ENCODE measurements at places on chromosomes 7 and 10.

GRCh38 chr7:153564391-153564790 lies 487.8 kb upstream of the DPP6 start:
- no peak for DNase-seq

GRCh38 chr10:22959292-22959691 lies 31.4 kb downstream of the ARMC3 start:
- no peak for DNase-seq

- DNase-seq: no peak
These were observed 136.5 kb downstream of the CNNM2 start for GRCh38 chr10:103054621-103055020.

- DNase-seq: no peak
These were observed 99.1 kb upstream of the CACNA2D1 start for GRCh38 chr7:82542665-82543064.

GRCh38 chr7:36128448-36129047 lies 24.5 kb upstream of the EEPD1 start:
- peak; percentile 81 for DNase-seq

DNA sequence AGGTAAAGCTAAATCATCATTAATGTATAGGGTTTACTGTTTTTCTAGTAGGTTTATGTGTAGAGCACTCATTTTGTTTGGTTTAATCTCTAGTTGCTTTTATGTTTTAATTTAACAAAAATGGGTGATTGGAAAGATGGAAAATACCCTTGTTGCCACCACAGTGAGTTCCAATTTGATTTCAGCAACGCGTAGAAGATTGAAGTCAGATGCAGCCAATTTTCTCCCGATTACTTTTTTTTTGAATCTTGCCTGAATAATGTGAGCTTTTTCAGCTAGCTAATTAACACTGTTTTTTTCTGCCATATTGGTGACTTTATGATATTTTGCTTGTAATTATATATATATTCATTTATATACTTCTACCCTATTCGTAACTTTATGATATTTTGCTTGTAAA lies 293.8 kb downstream of the SDK1 start:
- DNase-seq: no peak

DNA sequence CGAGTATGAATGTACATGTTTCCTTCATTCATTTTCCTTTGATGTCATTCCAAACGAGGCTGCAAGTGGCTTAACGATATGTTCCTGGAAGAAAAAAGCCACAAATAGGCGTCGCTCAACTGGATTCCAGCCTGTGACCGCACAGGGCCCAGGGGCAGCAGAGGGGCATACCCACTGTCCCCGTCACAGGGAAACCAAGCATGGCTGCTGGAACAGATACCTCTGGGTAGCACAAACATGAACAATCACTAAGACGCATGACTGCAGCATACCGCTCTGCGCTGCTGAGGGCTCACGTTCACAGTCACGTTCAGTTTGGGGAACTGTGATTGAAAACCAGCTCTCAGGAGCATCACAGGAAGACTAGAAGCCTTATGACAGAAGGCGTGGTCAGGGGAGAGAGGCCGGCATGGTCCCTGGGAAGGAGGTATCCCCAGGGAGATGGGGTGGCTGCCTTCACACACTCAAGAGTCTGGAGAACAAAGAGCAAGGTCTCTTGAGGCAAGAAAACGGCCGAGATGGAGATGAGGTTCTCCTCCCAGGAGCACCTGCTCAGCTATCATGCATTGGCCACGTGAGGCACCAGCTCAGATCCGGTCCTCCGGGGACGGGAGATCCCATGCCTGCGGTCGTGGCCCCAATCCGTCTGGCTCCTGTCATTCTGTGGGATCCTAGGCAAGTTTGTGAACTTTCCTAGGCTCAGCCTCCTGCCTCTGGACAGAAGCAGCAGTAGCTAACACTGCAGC lies 213.6 kb downstream of the DIP2C start:
- DNase-seq: no peak

DNA sequence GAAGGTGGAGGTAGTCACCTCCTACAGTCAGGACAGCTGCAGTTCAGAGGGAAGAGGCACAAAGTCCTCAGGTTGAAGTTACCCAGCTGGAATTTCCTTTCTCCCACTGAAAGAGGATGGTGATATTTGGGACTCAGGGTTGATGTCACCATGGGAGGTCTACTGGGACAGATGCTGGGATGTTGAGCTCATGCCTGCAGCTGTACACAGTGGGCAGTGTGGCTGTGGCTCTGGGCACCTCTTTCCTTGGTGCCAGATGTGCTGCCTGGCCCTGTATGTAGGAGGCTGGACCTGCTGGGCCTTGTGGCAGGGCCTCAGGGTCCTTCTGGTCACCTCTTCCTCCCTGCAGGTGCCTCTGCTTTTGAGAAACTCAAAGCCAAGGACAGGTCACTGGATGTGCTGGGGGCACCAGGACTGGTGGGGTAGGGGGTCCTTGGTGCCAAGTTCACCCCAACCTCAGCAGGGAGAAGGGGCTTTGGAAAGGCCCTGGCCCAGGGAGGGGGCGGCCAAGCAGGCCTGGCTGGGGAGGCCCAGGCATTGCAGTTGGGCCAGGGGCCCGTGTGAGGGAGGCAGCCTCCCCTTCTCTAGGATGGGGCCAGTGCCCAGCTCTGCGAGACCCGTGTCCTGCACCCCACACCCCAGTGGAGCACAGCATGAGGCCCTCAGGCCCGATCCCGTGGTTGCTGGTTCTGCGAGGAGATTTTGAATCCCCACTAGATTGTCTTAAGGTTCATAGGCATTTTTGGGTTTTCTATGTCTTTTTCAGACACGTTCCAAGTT lies 103.1 kb downstream of the BMS1 start:
- DNase-seq: no peak

DNA sequence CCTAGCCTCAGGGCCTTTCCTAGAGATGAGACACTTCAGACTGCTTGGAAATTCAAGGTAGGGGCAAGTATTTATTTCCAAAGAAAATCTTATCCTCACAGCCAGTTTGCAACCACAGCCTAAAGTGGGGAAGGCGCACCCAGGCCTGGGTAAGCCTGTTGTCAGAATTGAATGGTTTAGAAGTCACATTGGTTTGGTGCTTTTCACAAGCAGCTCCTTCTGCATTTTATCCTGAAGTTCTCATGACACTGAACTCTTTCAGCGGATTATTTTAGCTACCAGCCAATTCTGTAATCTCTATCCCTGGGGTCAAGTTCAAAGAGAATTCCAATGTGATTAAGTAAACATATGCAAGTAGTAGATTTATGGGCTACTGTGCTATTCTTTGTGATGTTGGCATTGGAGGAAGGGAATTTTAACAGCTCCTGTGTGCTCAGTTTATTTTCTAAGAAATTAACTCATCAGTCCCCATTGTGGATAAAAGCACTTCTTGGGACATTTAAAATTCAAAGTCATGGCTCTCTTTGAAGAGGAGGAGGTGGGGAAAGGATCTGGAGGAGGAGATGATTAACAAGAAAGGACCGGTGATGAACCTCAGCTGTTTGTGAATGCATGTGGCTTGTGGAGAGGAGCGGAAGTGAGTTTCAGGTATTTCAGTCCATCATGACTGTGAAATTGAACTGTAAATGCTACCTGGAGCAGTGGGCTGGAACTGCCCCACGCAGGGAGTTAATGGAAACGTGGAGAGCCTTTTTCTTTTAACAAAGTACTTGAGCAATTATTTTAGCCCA lies 90.2 kb upstream of the CACUL1 start:
- no peak for DNase-seq

- no peak for DNase-seq
These were observed 75.3 kb upstream of the AGBL3 start for GRCh38 chr7:134910968-134911367.

DNA sequence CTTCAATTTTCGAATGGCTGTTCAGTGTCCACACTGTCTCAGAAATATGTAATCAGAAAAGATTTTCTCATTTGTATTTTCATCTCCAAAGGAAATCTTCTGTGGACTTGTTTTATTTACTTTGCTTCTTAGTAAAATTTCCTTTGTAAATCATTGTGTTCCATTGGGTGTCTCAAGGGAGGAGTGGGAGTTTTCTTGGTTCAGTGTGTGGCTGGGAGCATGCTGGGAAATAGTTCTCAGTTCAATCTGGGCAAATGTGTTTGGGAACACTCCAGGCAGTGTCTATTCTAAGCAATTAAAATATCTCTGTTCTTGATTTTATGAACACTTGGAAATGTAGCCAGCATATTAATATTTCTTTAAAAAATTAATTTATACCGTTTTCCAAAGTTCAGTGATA lies 1019.8 kb downstream of the CNTNAP2 start:
- no peak for DNase-seq

DNA sequence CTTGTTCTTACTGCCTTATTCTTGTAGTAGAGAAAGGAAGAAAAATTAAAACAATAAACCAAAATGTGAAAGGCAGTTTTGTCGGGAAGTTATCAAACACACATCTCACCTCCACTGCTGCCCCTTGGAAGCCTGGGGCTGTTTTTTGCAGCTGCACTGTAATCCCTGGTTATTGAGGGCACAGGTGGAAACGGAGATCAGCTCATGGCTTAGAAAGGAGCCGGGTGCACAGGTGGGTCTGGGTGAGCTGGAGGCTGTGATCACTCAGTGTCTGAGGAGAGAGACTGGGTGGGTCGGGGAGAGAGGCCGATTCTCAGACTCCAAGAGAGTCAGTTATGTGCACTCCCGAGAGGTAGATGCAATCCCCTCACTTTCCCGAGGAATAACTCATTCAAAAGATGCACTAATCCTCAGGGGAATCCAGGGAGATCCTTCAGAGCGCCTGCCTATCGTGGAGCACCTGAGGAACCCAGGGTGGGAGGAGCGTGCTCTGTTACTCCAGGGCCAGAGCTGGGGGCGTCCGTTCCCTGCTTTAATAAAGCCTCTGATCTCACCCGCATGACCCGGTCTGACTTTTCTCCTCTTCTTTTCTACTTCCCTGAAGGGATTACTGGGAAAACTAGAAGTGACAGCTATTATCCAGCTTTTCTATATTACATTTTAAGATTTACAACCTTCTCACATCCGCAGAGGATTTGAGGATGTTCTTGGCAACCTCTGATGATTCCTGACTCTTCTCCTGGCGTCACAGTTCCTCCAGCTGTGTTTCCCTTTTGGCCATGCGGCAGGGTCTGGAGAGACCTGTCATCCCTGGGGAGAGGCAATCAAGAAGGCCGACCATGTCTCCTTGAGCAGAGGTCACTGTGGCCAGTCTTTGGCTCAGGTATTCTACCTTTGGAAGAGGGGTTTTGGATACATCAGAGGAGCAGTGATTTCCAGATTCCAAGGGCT lies 82.1 kb downstream of the CAMK1D start:
- peak; percentile 7 for DNase-seq

GRCh38 chr7:22639396-22639795 lies 87.6 kb upstream of the IL6 start:
- DNase-seq: no peak

GRCh38 chr7:30562498-30562897 lies 32.2 kb upstream of the GARS1 start:
- DNase-seq: no peak

DNA sequence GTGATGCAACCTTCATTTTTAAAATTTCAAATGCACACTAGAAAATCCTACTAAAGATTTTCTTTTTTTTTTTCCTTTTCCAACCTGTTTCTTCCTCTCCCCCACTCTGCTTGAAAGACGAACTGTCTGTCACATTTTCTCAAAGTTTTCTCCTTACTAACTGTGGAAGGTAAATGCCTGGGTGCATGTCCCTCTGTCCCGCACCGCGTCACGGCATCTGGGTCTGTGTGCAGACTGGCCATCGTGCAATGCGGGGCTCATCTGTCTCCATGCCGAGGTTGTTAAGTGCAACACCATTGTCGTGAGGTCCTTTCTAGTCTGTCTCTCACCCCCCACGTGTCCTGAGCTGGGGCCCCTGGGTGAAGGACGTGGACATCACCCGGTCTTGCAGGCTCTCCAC lies 28.4 kb downstream of the PFKFB3 start:
- DNase-seq: no peak

- no peak for DNase-seq
These were observed 599.2 kb upstream of the PCDH15 start for GRCh38 chr10:55400075-55400849.

DNA sequence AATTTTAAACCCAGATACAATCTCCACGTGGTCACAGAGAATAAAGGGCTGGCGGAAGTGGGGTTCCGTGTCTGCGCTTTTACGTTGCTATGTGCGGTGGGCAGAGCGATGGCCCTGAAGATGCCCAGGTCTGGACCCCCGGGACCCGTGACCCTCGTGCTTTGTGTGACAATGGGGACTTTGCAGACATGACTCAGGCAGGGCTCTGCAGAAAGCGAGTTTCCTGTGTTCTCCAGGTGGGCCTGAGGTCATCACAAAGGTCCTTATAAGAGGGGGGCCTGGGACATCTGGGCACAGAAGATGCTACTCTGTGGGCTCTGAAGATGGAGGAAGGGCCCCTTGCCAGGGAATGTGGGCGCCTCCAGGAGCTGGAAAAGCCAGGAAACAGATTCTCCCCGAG lies 95.3 kb downstream of the ELFN1 start:
- DNase-seq: no peak

- no peak for DNase-seq
These were observed 822 bp downstream of the ZNF800 start for GRCh38 chr7:127391591-127392181.

DNA sequence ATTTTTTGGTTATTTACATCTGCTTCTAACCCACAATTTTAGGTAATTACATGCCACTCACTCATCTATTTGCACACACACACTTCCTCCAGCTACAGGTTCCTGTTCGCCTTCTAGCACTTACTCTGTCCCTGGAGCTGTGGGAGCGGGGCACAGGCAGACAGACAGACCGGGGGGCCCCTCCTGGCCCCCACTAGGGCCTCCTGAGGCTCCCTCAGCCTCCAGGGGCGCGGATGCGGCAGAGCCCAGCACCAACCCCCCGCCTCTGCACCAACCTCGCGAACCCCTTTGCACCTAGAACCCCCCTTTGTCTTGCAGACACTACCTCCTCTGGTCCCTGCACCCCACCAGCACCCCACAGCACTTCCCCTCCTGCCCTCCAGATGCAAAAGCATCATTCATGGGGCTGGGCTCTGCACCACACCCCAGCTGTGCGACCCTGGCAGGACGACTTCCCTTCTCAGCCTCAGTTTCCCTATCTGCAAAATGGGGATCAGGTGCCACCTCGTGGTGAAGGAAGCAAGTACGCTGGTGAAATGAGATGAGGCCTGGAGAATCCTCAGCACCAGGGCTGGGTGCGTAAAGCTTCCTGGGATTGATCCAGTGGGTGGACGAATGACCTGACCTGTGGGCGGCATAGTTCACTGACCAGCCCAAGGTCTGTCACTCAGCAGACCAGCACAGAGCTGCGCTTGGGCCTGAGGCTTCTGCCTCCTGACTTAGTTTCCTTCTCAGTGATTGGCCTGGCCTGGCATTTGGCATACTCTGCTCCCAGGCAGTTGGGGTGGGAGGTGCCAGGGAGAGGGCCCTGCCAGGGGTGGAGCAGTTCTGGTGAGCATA lies 37.9 kb downstream of the ELFN1 start:
- DNase-seq: no peak

DNA sequence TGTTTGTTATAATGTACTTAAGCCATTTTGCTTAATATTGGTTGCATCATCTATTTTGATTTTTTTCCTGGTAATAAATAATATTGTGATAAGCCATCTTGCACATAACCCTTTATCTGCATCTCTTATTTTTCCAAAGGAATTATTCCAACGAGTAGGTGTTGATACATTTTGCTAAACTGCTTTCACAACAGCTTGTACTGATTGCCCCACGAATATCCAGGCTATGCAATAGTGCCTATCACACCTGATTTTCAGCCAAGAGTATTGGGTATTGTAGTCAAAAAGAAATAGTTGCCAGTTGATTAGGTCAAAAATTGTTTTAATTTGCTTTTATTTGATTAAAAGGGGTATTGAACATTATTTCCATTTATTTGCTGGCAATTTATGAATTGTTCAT lies 20.7 kb downstream of the CREB5 start:
- DNase-seq: no peak

Data from NCI-H2171 treated with DMSO at 0.1 percent for 48 hours (cell line).